ENCODE measurements at places on chromosomes 12 and 14.
A peak's percentile ranks its signal among the peaks of the same experiment; 100 is the strongest.

DNA sequence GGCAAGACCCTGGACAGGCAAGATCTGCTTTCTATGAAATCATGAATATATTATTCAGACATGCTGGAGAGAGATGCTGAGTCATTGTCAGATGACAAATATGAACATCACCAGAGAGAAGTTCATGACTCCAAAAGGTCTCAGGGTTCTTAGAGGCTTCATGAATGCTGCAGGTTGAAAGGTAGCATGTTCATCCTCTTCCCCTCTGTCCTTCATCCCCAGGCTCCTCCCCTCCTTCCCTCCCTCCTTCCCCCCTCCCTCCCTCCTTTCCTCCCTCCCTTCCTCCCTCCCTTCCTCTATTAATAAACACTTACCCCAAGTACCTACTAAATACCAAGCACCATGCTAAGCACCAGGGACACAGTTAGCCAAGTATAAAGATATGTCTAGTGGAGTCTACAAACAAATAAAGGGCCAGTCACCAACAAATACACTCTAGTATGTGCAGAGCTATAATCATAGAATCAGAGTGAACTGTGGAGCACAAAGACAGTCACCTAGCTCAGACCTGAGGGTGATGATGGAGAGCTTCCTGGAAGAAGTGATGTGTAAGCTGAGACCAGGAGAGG lies 46.2 kb downstream of the RPH3A start:
- no peaks in the 10 kb centered on the region for H3K4me1 ChIP-seq
- H3K27ac ChIP-seq = no peak overlapping the region
- no peaks in the 10 kb centered on the region for H3K36me3 ChIP-seq
- DNase-seq = no peak
- no peak overlapping the region for H3K4me3 ChIP-seq

DNA sequence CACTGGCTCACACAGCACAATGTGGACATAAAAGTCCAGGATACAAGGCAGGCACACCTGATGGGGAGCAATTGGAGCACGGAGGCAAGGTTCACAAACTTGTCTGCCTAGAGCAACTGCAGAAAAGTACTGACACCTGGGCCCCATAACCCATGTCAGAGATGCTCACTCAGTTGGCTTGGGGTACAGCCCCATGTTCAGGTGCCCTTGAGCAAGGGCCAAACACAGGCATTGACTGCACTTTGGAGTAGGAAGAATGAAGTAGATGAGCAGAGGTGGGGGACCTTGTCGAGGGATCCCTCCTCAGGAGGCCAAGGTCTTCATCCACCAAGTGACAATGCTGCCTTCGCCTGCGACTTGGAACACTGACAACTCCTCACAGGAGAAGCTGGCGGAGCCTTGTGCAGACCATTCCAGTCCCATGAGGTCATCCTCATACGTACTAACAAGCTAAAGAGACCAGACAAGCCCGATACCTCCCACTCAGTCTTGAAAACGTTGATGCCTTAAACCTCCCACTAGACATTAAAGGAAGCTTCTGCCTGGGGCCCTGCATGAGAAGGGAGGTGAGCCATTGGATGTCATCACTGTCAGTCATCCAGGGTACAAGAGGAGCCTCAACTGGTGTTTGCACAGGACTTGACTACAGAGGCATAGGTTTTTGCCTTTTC lies 42.5 kb upstream of the C14orf180 start:
- H3K27me3 ChIP-seq = no peaks in the 10 kb centered on the region
- no peak for DNase-seq
- no peaks in the 10 kb centered on the region for H3K4me1 ChIP-seq
- no peak overlapping the region for H3K4me3 ChIP-seq

- no peaks in the 10 kb centered on the region for H3K4me1 ChIP-seq
- no peak for DNase-seq
- no peaks in the 10 kb centered on the region for H3K36me3 ChIP-seq
- H3K27me3 ChIP-seq = no peaks in the 10 kb centered on the region
Measured at GRCh38 chr12:92297932-92298696, 152.5 kb upstream of the BTG1 start.

- no peaks in the 10 kb centered on the region for H3K36me3 ChIP-seq
- no peak overlapping the region for H3K4me3 ChIP-seq
- no peaks in the 10 kb centered on the region for H3K27me3 ChIP-seq
- no peak overlapping the region for H3K27ac ChIP-seq
Measured at GRCh38 chr14:45156067-45156466, 20.3 kb downstream of the FANCM start.

GRCh38 chr12:43158126-43158525 lies 393.9 kb downstream of the ADAMTS20 start:
- DNase-seq = no peak
- H3K27me3 ChIP-seq = no peaks in the 10 kb centered on the region
- no peaks in the 10 kb centered on the region for H3K36me3 ChIP-seq
- no peak overlapping the region for H3K4me3 ChIP-seq
- no peak overlapping the region for H3K27ac ChIP-seq

DNA sequence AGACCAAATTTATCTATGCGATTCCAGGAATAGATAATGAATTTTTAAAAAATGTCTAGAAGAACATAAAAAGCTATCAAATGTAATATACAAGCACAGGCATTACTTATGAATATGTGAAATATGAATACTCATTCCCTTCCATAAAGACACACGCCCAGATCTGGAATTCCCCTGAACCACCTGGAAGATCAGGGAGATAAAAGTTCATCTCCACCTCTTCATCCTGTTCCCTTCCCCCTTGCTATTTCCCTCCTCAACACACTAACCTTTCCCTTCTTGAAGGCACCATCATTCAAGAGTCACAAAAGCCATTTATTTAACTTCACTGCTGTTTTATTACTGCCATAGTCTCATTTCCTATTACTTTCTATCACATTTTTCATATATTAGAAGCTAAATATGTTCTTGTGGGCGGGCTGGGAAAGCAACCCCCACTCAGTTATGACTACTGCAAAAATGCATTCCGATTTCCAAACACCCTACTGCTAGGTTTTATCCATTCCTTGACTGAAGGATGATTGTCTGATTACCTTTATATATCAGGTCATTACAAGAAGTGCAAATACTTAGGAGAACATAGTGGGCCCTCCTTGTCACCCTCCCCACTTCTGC lies 16.1 kb downstream of the FGD6 start:
- no peaks in the 10 kb centered on the region for H3K36me3 ChIP-seq
- no peaks in the 10 kb centered on the region for H3K27me3 ChIP-seq
- peak overlapping the region; percentile 64 for H3K27ac ChIP-seq
- no peak overlapping the region for H3K4me3 ChIP-seq
- H3K4me1 ChIP-seq = peaks cover 51% of the 10 kb centered on the region
- no peak for DNase-seq

Data from vagina (tissue), 2 donors.